ENCODE measurements at places on chromosomes 7 and 10. TPM values are rescaled to one million over a fixed set of nuclear protein-coding genes. Genes with fewer than 3 reads are reported as not detected.
A peak's percentile ranks its signal among the peaks of the same experiment; 100 is the strongest.

- peak; percentile 73 for DNase-seq
These were observed 201.4 kb downstream of the PTEN start for GRCh38 chr10:88064608-88065382.

TSPAN14 gene
- total RNA-seq: 32.6 TPM

DNA sequence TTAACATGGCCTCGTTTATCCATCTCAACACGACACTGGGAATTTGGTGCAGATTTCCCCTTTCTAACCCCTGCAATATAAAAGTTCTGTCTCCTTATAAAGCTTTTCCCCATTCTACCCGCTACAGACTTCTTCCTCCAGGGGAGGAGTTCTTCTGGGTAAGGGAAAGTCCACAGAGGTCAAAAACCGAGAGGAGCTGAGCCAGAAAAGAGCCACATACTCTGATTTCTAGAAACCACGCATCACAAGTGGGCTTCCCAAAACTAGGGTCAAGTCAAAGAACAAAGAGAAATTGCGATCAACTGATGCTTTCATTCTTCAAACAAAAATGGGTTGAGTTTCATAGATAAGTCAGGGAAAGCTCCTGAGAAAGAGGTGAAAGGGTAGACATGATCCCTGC, 6.8 kb downstream of the IL6 start:
- no peak for DNase-seq

ZNF3 gene
- total RNA-seq: 21.2 TPM

- no peak for DNase-seq
These were observed 75.2 kb downstream of the UNCX start for GRCh38 chr7:1307828-1308227.

CNPY4 gene
- total RNA-seq: 6.0 TPM

SVIL gene
- 536 TPM for total RNA-seq

NPTX2 gene
- 11.9 TPM for total RNA-seq

DNA sequence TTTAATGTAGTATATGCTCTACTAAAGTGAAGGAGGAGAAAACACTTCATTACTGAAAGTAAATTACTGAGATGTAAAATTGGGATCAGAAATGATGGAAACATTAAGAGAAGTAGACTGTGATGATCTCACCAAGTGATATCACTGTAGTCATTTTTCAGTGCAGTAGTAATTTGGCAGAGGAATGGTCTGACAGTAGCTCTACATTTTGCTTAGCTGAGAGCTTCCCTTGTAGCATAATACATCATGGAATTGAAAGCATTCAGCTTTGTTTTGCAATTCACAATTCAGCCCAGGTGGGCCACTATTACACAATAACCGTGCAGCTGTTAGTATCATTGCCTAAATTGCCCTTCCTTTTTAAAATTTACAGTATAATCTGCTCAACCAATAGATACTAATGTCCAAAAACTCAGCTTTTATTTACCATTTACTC, 19.4 kb upstream of the CABCOCO1 start:
- no peak for DNase-seq

DNA sequence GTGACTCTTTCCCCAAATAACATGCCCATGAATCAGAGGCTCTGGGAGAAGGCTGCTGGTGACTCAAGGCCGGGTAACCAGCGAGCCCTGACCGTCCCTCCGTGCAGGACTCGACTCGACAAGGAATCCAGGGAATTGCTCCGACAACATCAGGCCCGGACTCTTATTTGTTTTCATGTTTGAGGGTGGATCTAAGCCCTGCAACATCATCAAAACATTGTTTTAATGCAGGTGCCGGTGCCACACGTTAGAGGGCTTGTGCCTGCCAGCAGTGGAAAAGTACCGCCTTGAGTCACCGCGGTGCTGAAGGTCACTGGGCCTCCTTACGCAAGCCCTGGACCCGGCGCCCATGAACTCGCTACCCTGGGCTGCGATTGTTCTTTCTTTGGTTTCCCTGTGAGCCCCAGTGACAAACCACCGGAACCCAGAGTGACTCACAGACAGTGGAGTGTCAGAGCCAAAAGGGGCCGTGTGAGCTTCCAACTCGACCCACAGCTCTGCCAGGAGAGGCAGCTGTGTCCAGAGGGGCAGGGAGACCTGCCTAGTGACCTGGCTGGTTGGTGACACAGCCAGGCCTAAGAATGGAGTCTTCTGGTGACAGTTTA, 139.4 kb upstream of the SHH start:
- no peak for DNase-seq

CPVL gene
- 247 TPM for total RNA-seq

- DNase-seq: no peak
These were observed 19.6 kb upstream of the GOLGA7B start for GRCh38 chr10:97830064-97830463.

DNA sequence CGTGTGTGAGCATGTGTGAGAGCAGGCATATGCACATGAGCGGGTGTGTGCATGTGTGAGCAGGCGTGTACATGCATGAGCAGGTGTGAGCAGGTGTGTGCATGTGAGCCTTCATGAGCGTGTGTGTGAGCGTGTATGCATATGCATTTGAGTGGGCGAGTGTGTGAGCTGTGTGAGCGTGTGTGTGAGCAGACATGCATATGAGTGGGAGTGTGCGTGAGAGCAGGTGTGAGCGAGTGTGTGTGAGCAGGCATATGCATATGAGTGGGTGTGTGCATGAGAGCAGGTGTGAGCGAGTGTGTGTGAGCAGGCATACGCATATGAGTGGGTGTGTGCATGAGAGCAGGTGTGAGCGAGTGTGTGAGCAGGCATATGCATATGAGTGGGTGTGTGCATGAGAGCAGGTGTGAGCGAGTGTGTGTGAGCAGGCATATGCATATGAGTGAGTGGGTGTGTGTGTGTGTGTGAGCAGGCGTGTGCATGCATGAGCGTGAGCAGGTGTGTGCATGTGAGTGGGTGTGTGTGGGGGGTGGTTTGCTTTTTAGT, 30.7 kb downstream of the NKX6-2 start:
- DNase-seq: no peak

DNA sequence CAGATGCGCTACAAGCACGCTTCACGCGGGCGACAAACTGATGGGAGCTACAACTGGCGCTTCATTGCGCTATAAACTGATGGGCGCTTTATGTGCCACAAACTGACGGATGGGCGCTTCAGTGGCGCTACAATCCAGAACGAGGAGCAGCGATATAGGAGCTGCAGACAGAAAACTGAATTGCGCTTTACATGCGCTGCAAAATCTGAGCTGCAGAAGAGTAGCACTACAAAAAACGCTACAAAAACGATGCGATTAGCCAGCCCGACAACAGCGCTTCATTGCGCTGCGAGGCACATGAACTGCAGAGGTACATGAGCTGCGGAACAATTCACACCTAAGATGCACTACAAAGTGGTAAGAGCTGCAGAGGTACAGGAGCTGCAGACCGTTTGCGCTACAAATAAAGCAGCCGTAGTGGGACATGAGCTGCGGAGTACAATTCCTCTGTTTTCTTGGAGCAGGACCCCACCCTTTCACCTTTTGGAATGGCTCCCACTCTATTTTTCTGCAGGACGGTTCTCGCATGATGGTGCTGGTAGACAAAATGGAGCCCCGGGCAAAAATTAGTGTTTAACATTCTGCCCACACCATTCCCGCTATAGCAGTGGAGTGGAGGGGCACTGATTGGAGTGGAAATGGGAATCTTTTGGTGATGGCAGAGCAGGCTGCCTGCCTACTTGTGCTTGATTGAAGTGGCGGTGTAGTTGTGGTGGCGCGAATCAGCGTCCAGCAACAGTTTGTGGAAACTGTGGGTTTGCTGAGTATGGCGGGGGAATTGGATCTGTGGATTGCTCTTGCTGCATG, 1.2 kb upstream of the SGCE start:
- no peak for DNase-seq

GRCh38 chr10:5619362-5620211, 46.8 kb downstream of the ASB13 start:
- DNase-seq: no peak

DNA sequence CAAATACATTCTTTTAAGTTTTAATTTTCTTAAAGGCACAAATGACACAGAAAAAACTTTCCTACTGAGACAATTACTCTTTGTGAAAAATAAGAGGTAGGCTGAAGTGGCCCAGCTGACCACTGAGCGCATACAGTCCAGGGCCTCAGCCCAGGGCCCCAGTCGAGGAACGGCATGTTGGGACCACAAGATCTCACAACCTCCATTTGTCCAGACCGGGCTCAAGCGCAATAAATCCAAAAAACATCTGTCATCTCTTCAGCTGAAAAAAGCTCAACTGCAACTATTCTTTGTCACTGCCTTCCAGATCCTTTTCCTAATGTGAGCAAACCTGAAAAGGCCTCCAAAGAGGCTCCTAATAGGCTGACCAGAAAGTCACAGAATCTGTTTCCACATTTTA, 165.8 kb downstream of the SRPK2 start:
- no peak for DNase-seq

MRC1 gene
- total RNA-seq: 6.2 TPM

DNA sequence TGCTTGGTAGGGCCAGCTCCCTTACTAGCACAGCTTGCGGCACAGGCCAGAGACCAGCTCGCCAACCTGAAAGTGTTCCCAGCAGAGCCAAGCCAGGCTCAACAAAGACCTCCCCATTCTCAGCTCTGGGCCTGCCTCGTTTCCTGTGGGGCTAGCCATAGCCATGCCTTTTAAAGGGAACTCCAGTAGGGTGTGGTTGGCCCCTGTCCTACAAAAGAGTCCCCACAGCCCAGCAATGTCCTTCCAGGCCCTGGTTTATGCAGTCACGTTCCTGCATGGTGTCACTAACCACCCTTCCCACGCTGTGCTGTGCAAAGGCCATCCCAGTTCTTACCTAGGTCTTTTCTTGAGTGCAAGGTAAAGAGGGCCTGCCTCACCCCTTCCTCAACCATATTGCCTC, 87.8 kb upstream of the LRRC4 start:
- no peak for DNase-seq

DNA sequence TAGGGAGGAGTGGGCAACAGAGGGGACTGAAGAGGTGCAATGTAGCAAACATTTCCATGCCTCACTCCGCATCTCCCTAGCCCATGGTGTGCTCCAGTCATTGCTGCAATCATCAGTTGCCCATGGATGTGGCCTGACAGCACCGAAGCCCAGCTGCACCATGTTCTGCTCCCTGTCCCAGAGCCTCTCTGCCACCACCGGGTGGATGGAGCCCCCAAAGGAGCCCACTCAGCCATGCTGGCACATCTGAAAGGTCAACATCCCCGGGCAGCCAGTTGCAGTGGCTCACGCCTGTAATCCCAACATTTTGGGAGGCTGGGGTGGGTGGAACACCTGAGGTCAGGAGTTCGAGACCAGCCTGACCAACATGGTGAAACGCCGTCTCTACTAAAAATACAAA, 336.4 kb upstream of the ZMIZ1 start:
- no peak for DNase-seq

- DNase-seq: no peak
These were observed 45.2 kb upstream of the FAM180A start for GRCh38 chr7:135793841-135794240.

- DNase-seq: no peak
These were observed 64.4 kb downstream of the TBXAS1 start for GRCh38 chr7:139893461-139893860.

DNA sequence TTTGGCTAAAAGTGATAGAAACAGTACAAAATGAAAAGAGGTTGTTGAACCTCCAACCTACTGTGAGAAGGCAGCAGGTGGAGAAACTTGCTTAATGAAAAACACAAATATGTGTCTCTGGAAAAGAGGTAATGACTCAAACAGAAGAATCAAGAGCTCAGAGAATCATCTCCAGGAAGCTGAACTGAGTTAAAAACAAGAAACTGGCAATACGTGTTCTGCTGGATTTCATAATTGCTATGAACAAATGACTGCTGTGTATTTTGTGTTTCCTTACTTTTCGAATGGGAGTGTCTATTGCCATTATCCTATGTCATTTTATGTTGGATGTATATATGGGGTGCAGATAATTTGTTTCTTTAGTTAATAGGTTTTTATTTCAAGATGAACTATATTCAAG, 401.1 kb downstream of the DGKB start:
- no peak for DNase-seq

PAOX gene
- 3.4 TPM for total RNA-seq

DNA sequence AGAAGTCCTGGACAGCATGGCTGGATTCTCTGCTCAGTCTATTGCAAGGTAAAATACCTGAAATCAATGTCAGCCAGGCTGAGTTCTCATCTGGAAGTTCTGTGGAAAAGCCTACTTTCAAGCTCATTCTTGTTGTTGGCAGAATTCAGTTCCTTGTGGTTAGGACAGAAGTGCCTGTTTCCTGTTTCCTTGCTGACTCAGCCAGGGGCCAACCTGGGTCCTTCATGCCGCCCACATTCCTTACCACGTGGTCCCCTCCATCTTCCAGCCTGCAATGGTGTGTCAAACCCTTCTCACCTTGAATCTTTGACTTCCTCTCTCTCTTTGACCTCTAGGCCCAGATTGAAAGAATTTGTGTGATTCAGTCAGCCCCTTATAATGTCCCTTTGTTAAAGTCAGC, 197.1 kb upstream of the STK17A start:
- no peak for DNase-seq

- no peak for DNase-seq
These were observed 199.5 kb downstream of the INHBA start for GRCh38 chr7:41503438-41503837.

EPO gene
- not detected for total RNA-seq

CAV2 gene
- total RNA-seq: 235 TPM

- no peak for DNase-seq
These were observed 168.2 kb downstream of the ETV1 start for GRCh38 chr7:13821152-13821787.

DNA sequence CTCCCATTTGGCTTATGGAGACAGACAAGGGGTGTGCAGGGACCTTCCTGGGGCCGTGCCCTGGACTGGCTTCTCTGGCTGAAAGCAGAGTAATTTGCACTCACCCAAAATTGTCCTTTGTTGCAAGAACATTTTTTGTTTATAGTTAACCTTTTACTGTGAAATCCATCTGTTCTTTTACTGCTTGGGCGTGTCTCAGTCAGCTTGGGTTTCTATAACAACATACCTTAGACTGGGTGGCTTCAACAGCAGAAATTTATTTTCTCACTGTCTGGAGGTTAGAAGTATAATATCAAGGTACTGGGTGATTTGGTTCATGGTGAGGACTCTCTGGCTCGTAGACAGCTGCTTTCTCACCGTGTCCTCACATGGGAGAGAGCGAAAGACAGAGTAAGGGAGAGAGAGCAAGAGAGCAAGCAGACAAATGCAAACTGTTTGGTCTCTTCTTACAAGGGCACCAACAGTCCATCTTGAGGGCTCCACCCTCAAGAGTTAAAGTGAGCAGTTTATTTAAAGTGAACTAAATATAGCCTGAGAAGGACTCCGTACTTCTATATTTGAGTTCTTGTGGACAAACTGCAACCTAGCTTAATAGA, 131.0 kb upstream of the NPY start:
- DNase-seq: no peak

PBLD gene
- 5.7 TPM for total RNA-seq

- DNase-seq: no peak
These were observed 129.5 kb downstream of the PTPRN2 start for GRCh38 chr7:158458096-158458495.

DNA sequence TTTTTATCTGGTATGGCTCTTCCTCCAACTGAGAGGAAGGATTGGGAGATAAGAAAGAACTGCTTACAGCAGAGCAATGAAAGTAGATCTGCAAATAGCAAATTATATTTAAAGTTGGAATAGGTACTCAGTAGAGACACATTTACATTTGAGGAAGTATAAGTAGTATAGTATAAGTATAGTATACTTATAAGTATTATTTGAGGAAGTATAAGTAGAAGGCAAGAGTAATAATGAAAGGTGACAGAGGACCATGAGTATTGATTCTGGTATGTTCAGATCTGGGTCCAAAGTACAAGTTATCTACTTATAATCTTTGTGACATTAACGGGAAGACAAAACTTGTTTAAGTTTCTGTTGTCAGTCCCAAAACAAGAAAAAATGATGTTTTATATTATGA, 527.6 kb upstream of the SORCS1 start:
- DNase-seq: no peak
